Prostate gland (tissue), 2 donors: ENCODE measurements at places on chromosomes 5 and 9. TPM values are rescaled to one million over a fixed set of nuclear protein-coding genes. Genes with fewer than 3 reads are reported as not detected.

Gene TMEM232
- 11.3 TPM for total RNA-seq

GRCh38 chr5:94705427-94705826, 87.0 kb downstream of the SLF1 start:
- H3K27ac ChIP-seq, result no peak overlapping the region
- no peaks in the 10 kb centered on the region for H3K27me3 ChIP-seq
- no peaks in the 10 kb centered on the region for H3K36me3 ChIP-seq
- no peak overlapping the region for H3K4me3 ChIP-seq
- DNase-seq, result no peak

Gene HSPB3
- total RNA-seq, result 4.1 TPM

DNA sequence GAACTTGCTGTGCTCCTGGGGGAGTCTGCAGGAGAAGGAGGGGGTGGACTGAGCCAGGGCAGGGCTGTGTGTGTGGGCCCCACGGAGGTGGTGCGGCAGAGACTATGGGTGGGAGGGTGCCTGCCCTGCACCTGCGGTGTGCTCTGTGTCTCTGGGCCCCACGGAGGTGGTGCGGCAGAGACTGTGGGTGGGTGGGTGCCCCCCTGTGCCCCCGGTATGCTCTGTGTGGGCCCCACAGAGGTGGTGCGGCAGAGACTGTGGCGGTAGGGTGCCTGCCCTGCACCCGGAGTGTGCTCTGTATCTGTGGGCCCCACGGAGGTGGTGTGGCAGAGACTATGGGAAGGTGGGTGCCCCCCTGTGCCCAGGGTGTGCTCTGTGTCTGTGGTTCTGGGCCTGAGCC, 103.7 kb downstream of the EHMT1 start:
- no peaks in the 10 kb centered on the region for H3K36me3 ChIP-seq
- H3K27me3 ChIP-seq, result no peaks in the 10 kb centered on the region
- no peak for DNase-seq
- H3K27ac ChIP-seq, result no peak overlapping the region
- no peaks in the 10 kb centered on the region for H3K4me1 ChIP-seq
- H3K4me3 ChIP-seq, result no peak overlapping the region

GRCh38 chr5:142474431-142475094, 149.7 kb upstream of the SPRY4 start:
- no peaks in the 10 kb centered on the region for H3K27me3 ChIP-seq
- no peaks in the 10 kb centered on the region for H3K4me1 ChIP-seq
- no peak for DNase-seq

Gene TMEM141
- 335 TPM for total RNA-seq

- no peak for DNase-seq
- H3K4me1 ChIP-seq, result no peaks in the 10 kb centered on the region
- no peak overlapping the region for H3K4me3 ChIP-seq
- no peaks in the 10 kb centered on the region for H3K36me3 ChIP-seq
- H3K27ac ChIP-seq, result no peak overlapping the region
- H3K27me3 ChIP-seq, result no peaks in the 10 kb centered on the region
Measured at GRCh38 chr5:155389498-155389897, 375.9 kb downstream of the KIF4B start.

GRCh38 chr9:69299826-69300225, 25.2 kb upstream of the ENTREP1 start:
- H3K4me1 ChIP-seq, result no peaks in the 10 kb centered on the region
- H3K27me3 ChIP-seq, result no peaks in the 10 kb centered on the region
- no peak overlapping the region for H3K4me3 ChIP-seq
- no peak for DNase-seq
- no peaks in the 10 kb centered on the region for H3K36me3 ChIP-seq

Gene ZNF366
- 3.2 TPM for total RNA-seq

DNA sequence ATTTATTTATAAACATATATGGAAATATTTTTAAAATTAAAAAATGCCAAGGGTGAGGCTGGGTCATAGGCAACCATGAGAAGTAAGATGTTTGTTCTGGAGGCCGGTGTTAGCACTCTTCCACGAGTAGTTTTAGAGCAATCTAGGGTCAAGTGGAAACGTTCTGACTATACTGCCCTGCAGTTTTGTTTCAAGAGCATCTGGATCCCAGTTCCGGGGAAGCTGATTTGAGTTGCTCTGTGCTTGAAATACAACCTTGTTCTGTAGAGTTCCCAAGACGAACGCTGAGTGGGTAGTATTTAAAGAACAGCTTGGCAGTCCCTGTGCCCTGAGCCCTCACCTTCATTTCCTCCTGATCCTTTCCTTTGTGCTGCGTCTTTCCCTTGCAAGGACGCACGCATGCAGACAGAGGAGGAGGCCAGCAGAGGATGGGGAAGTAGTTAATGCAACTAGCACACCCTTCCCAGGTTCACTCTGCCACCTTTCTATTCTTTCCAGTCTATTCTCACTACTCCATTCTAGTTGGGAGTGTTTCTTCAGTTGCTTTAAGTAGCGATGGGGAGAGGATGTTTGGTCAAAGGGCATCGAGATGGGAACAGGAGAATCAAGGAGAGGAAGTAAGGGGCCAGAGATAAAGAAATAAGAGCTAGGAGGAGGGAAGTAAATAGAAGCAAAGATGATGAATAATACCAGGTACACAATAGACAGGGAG, 68.3 kb upstream of the ZSWIM6 start:
- no peaks in the 10 kb centered on the region for H3K27me3 ChIP-seq
- H3K36me3 ChIP-seq, result no peaks in the 10 kb centered on the region
- H3K4me1 ChIP-seq, result no peaks in the 10 kb centered on the region
- no peak overlapping the region for H3K4me3 ChIP-seq
- DNase-seq, result no peak
